ENCODE measurements at places on chromosomes 13 and 19.

GRCh38 chr13:77820431-77821149, 98.0 kb downstream of the EDNRB start:
- DNase-seq, result no peak

- DNase-seq, result no peak
Measured at GRCh38 chr13:111492341-111492950, 172.0 kb downstream of the TEX29 start.

GRCh38 chr19:633068-633785, at the start of gene POLRMT:
POLRMT (minus strand) TSS chr19:633537; CDS start chr19:633512, 25 bp downstream.
- DNase-seq, result peak; percentile 98

DNA sequence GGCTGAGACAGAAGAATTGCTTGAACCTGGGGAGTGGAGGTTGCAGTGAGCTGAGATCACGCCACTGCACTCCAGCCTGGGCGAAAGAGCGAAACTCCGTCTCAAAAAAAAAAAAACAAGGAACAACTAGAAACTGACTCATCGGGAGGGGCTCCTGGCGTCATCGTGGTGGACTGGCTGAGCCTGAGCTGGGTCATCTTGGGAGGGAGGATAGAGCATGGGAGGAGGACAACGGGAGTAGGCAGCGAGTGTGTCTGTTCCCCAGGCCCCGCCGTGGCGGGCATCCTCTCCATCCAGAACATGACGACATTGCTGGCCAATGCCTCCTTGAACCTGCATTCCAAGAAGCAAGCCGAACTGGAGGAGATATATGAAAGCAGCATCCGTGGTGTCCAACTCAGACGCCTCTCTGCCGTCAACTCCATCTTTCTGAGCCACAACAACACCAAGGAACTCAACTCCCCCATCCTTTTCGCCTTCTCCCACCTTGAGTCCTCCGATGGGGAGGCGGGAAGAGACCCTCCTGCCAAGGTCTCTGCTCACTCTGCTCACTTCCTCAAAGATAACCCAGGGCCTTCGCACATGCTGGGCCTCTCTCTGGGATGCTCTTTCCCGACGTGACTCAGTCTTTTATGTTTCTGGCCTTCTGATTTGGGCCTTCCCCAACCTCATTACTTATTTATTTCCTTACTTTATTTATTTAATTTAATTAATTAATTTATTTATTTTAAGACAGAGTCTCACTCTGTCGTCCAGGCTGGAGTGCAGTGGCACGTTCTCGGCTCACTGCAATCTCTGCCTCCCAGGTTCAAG, 16.6 kb downstream of the DDX39A start:
- peak; percentile 66 for DNase-seq

DNA sequence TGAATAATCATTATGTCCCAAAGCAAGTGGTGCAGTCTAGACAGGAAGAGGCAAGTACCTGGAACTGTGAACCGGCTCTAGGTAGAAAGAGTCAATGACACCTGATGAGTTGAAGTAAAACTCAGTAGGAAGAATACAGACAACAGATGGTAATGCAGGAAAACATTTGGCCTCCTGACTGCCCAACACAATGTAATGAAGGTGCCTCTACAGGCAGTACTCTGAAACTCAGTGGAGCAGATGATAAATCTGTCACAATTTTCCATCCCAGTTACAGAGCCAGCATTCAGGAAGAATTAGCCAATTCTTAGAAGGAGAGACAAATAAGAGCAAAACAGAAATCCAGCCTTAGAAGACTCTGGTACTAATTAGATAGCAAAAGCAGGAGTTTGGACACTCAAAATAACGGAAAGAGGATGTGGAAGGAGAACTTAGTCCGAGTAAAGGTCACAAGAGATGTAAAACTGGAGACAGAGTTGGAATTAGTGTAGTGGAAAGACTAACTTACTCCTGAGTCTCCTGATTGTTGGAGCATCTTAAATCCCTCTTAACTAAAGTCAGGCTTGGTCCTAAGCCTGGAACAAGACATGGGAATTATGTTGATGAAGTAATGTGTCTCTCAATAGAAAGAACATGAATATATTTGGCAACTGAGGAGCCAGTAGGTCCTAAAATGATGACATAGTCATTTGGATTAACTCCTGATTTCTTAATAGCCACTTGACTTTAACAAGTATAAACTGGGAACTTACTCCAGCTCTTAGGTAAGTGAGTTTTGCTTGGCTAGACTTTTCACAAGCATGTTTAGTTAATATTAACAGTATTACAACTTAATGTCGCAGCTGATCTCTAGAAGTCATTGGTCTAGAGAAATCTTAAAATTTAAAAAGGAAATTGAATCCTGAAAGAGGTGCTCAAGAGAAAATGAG, 457.3 kb upstream of the MIR17HG start:
- no peak for DNase-seq

DNA sequence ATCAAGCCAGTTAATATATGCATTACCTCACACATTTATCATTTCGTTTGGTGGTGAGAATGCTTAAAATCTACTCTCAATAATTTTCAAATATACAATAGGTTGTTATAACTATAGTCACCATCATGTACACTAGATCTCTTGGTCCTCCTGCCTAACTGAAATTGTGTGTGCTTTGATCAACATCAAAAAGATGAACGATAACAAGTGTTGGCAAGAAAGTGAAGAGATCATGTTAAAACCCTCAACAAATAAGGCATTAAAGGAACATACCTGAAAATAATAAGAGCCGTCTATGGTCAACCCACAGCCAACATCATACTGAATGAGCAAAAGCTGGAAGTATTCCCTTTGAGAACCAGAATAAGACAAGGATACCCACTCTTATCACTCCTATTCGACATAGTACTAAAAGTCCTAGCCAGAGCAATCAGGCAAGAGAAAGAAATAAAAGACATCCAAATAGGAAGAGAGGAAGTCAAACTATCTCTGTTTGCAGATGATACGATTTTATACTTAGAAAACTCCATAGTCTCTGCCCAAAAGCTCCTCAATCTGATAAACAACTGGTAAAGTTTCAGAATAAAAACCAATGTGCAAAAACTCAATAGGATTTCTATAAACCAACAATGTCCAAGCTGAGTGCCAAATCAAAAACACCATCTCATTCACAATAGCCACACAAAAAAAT, 27.9 kb upstream of the OR10H1 start:
- DNase-seq, result no peak

GRCh38 chr13:29707876-29708543, 112.5 kb upstream of the SLC7A1 start:
- peak; percentile 33 for DNase-seq

DNA sequence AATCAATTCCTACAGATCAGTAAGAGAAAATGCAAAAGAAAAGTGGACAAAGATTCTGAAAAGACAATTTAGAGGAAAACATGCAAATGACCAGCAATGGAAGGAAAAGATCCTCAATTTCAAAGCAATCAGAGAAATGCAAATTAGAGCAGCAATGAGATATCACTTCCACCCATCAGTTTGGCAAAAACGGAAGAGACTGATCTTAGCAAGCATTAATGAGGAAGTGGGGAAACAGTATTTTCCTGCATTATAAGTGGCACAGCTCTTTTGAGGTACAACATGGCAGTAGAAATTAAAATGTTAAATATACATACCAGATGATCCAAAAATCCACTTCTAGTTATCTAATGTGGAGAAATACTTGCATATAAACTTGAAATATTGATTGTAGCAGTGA, 69.1 kb upstream of the SLC7A1 start:
- no peak for DNase-seq

- no peak for DNase-seq
Measured at GRCh38 chr13:105377452-105377851, 1158.0 kb downstream of the EFNB2 start.

Data from CD4-positive, alpha-beta T cell treated with Interferon gamma for 1 hour (primary cell).